ENCODE measurements at places on chromosomes 1 and 21.

DNA sequence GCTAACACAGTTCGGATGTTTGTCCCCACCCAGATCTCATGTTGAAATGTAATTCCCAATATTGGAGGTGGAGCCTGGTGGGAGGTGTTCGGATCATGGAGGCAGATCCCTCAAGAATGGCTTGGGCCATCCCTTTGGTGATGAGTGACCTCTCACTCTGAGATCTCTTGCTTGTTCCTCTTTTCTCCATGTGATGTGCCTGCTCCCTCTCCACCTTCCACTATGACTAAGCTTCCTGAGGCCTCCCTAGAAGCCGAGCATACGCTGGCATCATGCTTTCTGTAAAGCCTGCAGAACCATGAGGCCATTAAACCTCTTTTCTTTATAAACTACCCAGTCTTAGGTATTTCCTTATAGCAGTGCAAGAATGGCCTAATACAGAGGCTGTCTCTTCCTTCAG is 8.1 kb upstream of the PLA2G5 start:
- no peak for DNase-seq

GRCh38 chr1:248810000-248810726 is 15.6 kb downstream of the SH3BP5L start:
- DNase-seq = no peak

DNA sequence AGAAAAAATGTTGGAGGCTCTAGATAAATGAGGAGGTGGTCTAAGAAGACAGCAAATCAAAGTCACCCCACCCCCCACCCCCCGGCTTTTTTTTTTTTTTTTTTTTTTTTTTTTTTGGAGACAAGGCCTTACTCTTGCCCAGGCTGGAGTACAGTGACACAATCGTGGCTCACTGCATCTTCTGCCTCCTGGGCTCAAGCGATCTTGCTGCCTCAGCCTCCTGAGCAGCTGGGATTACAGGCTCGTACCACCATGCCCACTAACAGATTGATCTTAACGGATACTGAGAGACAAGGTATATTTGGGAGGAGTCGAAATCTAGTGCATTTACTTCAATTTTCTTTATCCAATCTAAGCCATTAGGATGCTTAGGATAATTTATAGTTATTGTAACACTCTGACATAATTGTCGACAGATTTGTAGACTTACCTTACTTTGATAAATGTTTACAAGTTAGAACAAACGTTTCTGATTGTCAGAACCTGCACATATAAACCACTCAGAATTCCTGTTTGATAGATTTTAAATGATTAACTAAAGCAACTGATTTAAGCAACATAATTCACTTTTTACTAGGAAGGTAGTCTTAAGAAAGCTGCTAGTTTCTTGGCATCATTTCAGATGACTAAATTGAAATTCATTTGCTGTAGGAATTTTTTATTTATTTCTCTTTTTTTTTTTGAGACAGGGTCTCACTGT is 33.7 kb upstream of the NBL1 start:
- no peak for DNase-seq

- no peak for DNase-seq
These were observed 16.3 kb downstream of the BATF3 start for GRCh38 chr1:212683357-212683722.

DNA sequence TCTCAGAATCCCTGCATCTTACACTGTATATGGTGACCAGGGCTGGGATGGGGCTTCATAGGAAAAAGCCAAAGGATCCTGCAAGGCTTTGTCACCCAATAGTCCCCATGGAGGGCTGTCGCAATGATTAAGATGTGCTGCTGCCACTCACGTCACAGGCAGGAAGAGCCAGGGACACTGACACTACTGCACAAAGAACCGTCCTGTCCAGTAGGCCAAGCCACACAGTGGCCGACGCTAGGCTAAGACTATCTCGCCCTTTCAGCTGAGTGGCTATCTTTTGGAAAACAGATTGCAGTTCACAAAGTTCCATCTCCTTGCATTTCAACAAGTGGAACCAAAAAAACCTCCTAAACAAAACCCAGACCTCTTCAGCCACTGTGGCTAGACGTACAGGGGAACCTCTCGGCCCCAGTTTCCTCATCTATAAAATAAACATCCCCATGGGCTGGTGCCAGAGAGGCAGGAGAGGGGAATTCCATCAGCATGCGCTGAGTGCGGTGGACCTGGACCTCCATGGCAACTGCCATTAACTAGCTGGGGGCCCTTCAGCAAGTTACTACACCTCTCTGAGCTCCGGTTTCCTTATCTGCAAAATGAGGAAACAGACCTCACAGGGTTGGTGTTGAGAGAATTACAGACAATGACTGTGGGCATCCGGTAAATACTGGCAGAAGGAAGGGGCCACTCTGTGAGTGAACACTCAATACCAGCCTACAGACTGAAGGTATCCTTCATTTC is 8.7 kb downstream of the CAPZB start:
- DNase-seq = no peak

- DNase-seq = no peak
These were observed 6.8 kb upstream of the ZBTB40 start for GRCh38 chr1:22444856-22445255.

DNA sequence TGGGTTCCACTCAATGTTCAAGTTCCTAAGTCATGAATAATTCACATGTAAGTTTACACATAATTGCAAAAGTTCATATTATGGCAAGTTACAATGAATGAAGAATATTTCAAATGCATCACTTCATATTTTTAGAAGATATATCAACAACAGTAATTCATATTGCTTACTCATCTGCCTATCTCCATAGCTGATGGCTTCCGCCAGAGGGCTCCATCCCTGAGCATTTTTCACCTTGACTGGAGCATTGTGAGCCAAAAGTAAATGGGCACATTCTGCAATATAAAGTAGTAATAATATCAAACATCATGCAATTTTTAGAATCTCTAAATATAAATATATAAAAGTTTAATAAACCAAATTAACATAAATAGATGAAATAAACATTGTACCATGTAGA is 29.8 kb downstream of the ANKRD13C start:
- DNase-seq = no peak

DNA sequence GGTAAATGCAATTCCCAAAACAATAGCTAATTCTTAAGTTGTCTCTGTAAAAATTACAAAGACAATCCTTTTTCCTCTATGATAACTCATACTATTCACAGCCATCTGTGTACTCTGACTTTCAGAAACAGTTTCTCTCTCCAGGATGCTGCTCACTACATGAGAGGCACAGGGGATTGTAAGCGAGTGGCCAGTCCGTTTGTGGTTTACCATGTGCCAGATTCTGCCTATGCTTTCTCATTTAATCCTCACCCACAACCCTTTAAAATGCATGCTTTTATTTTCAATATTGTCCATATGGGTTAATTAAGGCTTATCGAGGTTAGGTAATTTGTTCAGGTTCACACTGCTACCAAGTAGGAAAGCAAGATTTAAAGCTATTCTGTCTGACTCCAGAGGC is 23.0 kb downstream of the RGS1 start:
- DNase-seq = no peak

DNA sequence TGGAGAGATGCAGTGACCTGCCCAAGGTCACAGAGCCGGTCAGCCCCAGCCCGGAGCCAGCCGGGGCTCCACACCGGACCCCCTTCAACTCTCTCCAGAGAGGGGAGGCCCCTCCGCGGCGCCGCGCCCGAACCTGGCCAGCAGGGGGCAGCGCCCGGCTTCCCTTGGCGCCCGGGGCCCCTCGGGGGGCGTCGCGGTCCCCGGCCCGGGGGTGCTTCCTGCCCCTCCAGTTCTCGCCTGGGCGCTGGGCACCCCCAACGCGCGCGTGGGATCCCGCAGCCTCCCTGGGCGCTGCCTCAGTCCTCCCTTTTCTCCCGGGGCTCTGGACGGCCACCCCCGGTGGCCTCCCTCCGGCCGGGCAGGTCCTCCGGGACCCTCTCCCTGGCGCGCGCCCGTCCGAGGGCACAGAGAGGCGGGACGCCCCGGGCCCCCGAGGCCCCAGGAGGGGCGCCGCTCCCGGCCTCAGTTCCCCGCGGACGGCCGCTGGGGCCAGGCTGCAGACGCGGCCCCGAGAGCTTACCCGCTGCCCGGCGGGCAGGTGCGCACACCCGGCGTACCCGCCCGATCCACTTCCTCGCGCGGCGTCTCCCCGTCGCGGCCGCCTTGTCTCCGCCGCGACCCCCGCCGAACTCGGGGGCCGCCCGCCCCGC is 406 bp downstream of the HTR1D start:
- DNase-seq = no peak

GRCh38 chr1:201750120-201750519 is 78.8 kb upstream of the IPO9 start:
- DNase-seq = no peak

- no peak for DNase-seq
These were observed 3.5 kb upstream of the IGSF8 start for GRCh38 chr1:160101717-160102522.

DNA sequence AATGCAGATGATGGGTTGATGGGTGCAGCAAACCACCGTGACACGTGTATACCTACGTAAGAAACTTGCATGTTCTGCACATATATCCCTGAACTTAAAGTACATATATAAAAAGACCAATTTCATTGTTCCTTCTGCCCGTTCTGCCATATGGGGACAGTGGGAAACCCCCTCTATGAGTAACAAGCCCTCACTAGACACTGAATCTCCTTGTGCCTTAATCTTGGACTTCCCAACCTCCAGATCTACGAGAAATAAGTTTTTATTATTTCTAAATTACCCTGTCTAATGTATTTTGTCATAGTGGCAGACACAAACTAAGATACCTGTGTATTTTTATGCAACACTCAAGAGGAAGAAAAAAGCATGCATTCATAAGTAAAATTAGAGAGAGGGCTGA is 10.0 kb downstream of the GBP7 start:
- DNase-seq = no peak

GRCh38 chr1:161166669-161167548 is 683 bp downstream of the PPOX start:
- no peak for DNase-seq

- no peak for DNase-seq
These were observed 399.9 kb upstream of the RUNX1 start for GRCh38 chr21:35448876-35449599.

- peak; percentile 8 for DNase-seq
These were observed 436 bp upstream of the TTLL7 start for GRCh38 chr1:83999316-83999819.

DNA sequence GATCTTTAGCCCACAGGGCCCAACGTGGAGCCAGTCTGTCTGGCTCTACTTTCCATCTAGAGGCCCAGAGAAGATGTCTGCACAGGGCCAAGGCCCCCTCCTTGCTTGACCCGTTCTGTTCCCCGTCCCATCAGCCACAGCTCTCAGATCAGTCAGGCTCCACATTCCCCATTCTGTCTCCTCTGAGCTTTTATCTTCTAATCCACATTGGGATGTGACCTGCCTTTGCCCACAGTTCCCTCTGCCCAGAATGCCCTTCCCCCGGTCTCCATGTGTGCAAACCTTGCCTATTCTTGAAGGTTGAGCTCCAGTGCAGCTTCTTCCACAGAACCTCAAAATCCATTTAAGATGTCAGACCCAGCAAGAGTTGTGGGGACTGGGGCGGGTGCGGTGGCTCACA is 53.3 kb upstream of the WASF2 start:
- DNase-seq = no peak

GRCh38 chr1:61081686-61082310 is 563 bp upstream of the NFIA start:
- no peak for DNase-seq

- DNase-seq = no peak
These were observed 3.0 kb downstream of the EFNA3 start for GRCh38 chr1:155081472-155082300.

- peak; percentile 68 for DNase-seq
These were observed 1.0 kb upstream of the PIGV start for GRCh38 chr1:26786437-26787380.

DNA sequence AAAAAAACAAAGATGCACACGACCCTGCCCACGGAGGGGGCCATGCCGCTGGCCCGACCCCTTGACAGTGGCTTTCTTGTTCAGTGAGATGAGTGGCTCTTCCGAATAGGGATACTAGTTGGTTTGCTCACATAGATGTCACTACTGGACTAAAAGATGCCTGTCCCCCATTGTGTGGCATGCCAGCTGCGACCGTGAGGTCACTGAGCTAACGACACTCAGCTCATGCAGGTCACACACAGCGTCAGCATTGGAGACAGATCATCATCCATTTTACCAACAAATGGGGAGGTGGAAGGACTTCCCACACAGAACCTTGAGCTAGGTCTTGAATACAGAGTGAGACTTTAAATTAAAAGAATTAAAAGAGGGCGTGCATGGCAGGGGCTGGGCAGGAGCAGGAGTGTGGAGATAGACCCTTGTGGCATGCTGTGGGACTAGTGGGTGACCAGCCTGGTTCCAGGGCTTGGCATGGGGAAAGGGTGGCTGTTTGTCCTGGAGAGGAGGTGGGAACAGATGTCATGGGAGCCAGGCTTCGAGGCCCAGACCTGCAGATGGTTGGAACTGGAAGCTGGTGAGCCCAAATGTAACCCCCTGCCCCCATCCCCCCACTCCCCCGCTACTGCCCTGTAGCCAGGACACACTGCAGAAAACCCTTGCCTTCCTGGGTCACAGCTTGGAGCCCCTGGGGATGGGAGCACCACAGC is 12.4 kb downstream of the SLC1A7 start:
- no peak for DNase-seq

DNA sequence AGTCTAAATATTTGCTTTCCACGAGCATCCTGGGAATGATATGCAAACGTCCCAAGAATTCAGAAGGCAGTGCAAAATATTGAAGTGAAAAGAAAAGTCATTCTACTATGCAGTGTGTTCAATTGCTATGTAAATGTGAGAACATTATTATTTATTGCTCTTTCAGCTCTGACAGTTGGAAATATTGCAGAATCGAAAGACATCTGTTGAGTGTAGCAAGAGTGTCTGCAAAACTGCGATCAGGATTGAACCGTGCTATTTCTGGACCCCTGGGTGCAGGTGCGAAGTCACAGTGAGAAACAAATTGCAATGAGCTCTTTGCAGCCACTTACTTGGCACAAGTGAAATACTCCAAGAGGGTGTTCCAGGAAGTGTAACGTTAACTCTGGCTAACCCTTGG is 566.4 kb downstream of the AJAP1 start:
- no peak for DNase-seq

- no peak for DNase-seq
These were observed 51.8 kb downstream of the DDAH1 start for GRCh38 chr1:85413169-85413568.
